Pancreas (tissue), 10 donors: ENCODE measurements at places on chromosomes 6 and 20. TPM values are rescaled to one million over a fixed set of nuclear protein-coding genes. Genes with fewer than 3 reads are reported as not detected.

DNA sequence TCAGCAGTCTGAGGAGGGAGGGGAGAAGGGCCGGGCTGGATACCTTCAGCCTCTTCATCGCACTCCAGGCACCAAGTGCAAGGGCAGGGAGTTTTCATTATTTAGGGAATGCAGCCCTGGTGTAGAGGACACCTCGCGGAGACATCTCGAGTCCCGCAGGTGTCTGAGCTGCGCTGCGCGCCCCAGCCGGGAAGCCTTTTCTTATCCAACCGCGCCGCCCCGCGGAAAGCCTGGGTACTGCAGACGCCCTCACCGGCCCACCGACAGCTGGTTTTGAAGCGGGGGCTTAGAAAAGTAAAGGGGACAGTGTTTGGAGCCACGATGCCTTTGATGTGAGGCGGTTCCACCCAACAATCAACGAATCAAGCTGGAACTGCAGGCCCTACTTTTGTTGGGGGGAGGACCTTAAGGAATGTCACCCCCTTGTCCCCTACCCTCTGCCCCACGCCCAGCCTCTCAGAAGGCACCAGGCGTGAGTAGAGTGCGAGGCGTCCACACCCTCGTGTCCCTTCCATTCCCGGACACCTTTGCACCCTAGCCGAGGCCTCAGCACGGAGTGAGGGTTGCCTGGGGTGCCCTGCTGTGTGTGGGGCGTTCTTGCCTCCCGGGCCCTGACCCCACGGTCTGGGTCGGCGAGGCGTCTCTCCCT lies 8.6 kb downstream of the NKX2-2 start:
- peak; percentile 96 for DNase-seq

DNA sequence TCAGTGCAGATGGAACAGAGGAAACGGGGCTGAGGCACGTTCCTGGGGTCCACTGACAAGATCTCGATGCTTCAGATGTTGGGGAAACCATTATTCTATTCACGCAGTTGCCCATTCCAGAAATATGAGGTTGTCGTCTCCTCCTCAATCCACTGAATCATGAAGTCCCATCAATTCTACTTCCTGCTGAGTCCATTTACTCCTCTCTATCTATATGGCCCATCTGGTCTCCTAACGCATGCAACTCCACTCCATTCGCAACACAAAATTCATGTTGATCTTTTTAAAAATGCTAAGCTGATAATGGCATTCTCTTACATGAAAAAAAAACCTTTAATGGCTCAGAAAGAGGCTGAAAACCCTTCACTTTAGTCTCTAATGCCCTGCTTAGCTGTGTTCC lies 37.5 kb downstream of the MAP3K5 start:
- no peak for DNase-seq

DNA sequence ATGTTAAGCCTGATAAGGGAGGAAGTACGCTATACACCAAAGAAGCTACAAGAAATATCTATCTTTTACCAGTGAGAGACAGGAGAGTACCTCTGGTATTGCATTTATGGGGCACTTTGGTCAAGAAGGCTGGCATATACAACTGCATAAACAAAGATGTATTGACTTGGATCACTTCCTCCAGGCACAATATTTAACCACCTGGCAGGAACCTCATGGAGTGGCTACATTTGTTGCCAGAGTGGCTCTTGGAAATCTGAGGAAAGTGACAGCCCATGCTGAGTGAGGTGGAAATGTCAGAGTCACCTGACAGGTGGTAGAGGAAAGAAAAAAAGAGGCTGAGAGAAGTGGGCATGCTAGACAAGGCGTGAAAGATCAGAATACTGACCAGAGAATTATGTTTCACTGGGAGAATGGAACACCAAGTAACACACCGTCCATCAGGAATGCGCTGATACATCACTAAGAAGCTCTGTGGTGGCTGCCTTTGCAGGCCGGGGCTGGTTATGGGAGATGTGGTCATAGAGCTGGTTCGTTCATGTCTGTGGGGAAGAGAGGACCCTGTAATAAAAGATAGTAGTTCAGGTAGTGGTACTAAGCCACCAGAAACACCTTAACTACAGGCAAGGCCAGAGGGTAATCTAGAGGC lies 61.4 kb upstream of the UFL1 start:
- DNase-seq, result no peak

DNA sequence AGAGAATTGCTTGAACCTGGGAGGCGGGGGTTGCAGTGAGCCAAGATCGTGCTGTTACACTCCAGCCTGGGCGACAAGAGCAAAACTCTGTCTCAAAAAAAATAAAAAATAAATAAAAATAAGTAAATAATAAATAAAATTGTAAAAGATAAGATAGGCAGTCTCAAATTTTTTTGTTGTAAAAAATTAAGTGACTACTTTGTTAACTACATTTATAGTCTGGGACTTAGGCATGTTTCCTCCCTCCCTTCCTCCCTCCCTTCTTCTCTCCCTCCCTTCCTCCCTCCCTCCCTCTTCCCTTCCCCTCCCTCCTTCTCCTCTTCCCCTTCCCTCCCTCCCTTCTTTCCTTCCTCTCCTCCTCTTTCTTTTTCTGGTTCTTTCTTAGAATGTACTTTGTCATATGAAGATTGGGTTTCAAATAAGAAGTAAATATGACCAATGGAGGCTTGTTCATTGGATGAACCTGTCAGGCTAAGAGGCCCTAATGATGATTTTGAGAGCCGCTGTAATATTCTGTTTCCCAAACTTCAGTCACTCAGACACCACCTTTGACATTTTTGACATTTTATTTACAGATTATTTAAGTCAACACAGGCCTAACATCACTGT lies 24.2 kb downstream of the ZFP64 start:
- no peak for DNase-seq

DNA sequence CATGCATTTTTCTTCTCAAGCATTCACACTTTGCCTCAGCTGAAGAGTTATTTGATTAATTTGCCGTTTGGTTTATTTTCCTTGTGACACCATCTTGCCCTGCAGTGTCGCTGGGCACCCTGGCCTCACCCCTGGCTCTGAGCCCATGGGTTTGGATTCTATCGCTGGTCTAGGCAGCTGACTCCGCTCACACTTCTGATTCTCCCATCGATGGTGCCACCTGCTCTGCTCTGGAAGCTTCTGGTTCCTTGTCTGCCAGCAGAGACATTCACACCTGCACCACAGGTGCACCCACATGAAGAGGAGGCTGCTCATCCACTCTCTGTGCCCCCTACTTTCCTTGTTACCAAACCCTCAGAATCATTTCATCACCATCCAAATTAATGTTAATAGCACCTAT lies 291.6 kb upstream of the CDH4 start:
- no peak for DNase-seq

The LTB gene
- 2.7 TPM for total RNA-seq

- no peak for DNase-seq
These were observed 106.7 kb upstream of the CENPW start for GRCh38 chr6:126233192-126233591.

GRCh38 chr6:113813142-113813541 lies 44.0 kb upstream of the MARCKS start:
- no peak for DNase-seq

The RIOK1 gene
- 10.3 TPM for total RNA-seq

The NOTCH4 gene
- total RNA-seq, result 5.7 TPM

GRCh38 chr6:14028631-14029030 lies 88.9 kb upstream of the CD83 start:
- no peak for DNase-seq

The SGK2 gene
- total RNA-seq, result 20.0 TPM

- DNase-seq, result no peak
These were observed 41.2 kb upstream of the JAG1 start for GRCh38 chr20:10715035-10715434.

GRCh38 chr6:154164397-154164796 lies 125.4 kb downstream of the OPRM1 start:
- no peak for DNase-seq

DNA sequence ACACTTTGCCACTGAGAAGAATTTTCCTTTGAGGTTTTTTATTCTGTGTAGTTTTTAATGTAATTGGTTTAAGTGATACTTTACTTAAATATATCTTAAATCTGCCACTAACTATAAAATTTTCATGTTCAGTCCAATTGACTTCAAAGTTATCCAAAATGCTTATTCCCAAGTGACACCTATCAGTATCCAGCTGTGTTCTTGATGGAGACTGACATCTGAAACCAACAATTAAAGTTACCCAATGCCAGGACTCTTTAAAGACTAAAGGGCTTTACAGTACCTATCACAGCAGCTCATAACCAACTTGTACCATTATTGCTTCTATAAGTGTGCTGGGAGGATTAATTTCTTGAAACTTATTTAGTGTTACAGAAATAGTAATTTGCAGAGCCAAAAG lies 13.8 kb upstream of the EYA4 start:
- no peak for DNase-seq

The HUS1B gene
- 0.40 TPM for total RNA-seq

GRCh38 chr6:1066449-1067090 lies 245.3 kb upstream of the FOXQ1 start:
- no peak for DNase-seq

DNA sequence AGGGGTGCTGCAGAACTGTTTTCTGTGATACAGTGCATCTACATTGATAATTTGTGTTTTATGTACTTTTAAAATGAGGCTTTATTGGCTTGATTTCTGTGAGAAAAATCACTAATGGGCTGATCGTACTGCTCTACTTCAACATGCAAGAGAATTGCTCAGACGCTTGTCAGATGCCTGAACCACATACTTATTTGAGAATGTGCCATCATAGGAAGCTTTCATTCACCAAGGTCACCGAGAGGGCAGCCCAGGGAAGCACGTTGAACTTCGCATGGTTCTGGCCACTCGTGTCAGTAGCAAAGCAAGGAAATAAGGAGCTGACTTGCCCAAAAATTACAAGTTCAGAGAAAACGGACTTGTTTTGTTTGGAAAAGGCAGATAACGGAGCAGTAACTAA lies 168.5 kb upstream of the AKAP12 start:
- no peak for DNase-seq

The TFAP2A gene
- 0.43 TPM for total RNA-seq

DNA sequence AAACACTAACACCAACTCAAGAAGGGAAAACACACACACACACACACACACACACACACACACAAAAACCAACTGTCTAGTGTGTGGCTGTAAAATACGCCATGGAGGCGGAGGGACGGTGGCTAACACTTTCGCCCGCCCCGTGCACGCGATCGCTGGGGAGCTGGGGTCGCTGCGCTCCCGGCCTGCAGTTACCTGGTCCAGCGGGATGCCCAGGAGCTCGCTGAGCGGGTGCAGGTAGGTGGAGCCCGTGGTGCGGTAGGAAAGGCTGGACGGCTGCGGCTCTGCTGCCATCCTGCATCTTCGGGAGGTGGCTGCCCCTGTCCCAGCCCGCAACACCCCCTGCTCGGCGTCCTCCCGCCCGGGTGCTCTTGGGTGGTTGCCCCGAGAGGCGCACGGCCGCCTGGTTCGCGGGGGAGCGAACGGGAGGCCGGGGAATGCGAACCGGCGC lies 303 bp downstream of the MBOAT1 start:
- peak; percentile 70 for DNase-seq

GRCh38 chr20:55252521-55252920 lies 752.8 kb downstream of the CBLN4 start:
- DNase-seq, result no peak

DNA sequence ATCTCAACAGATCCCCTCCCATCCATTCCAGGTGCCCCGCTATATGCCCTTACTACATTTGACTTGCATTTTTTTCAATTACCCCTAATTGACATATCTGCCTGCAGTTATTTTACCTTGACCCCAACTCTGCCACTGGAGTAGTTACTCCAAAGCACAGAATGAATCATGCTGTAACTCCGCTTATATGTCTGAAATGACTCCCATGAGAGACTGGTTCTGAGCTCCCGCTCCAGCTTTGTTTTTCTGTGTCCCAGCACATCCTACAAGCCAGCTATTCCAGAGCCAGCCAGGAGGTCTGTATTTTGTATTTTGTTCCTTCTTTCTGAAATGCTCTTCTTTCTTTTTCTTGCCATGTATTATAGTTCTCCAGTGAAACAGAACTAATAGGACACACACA lies 10.9 kb upstream of the NOX3 start:
- DNase-seq, result no peak

The ENPP3 gene
- not detected for total RNA-seq

DNA sequence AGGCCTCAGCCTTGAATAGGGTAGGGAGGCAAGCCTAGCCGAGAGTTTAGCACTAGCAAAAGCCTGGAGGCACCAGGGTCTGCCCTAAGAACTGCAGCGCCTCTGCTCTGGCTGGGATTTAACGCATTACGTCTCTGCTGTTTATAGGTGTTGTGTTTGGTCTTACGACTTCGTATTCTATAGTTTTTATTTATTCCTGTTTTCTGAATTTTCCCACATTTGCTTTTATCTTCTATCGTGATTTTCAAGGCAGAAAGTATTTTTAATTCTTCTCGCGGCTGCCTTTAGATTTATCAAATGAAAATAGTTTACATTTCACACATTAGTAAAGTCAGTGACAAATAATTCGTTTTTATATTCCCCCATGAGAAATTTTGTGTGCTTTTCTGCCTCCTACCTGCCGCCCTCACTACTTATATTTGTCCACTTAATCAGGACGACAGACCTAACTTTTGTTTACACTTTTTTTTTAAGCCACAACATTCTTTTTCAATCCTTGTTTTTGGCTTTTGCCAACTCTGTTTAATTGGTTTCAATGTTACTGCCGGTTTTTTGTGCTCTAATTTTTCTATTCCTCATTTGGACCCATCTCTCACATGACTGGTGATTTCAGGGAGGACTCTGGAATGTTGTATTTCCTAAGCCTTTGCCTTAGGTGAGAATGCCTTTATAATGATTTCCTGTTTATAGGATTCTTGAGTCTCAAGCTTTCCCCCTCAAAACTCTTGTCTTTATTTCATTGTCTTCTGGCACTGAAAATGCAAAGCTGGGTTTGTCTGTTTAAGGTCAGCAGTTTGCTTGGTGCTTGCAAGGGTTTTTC lies 1.3 kb upstream of the LZTS3 start:
- DNase-seq, result no peak

The FOXF2 gene
- total RNA-seq, result 0.19 TPM

The RIMS4 gene
- total RNA-seq, result 0.03 TPM

DNA sequence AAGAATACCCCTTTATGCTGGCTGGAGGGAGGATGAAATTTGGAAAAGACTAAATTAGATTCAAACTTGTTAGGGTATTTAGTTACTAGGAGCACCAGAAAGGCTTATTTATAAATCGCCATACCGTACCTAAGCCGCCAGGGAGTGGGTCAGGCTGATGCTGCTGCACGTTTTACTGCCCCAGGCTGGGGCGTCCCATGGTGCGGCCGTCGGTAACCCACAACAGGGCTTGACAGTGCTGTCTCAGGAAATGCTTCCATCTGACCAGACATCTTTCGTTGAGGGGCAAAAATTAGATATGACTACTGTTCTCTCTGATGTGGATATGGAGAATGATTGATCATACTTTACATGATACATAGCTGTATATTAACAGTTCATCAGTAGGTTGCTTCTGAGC lies 52.9 kb downstream of the ARID1B start:
- no peak for DNase-seq

The GDAP1L1 gene
- 0.12 TPM for total RNA-seq

- peak; percentile 11 for DNase-seq
These were observed 92.9 kb upstream of the SHLD1 start for GRCh38 chr20:5657190-5657875.

DNA sequence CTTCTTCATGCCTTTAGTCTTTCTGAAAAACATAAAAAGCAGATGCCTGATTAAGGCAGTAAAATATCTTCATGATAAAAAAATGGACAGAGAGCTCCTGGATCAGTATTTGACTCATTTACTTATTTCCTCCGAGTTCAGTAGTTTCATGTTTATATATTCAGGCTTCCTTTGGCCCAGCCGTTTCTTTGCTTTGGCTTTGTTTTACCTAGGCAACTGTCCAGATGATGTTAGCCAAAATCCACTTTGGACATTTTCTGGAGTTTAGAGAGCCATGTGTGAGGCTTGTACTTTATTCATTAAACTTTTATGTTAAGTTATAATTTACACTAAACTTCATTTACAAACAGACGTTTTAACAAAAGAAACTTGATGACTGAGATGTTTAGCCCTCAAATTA lies 307.1 kb upstream of the RSPO3 start:
- no peak for DNase-seq
